ENCODE measurements at places on chromosomes 5 and 9.

GRCh38 chr9:27482709-27483108, 41.4 kb upstream of the IFNK start:
- DNase-seq: no peak

GRCh38 chr5:61815339-61815738, 483.3 kb downstream of the ZSWIM6 start:
- no peak for DNase-seq

GRCh38 chr9:109010746-109011145, 2.6 kb downstream of the CTNNAL1 start:
- peak; percentile 38 for DNase-seq

DNA sequence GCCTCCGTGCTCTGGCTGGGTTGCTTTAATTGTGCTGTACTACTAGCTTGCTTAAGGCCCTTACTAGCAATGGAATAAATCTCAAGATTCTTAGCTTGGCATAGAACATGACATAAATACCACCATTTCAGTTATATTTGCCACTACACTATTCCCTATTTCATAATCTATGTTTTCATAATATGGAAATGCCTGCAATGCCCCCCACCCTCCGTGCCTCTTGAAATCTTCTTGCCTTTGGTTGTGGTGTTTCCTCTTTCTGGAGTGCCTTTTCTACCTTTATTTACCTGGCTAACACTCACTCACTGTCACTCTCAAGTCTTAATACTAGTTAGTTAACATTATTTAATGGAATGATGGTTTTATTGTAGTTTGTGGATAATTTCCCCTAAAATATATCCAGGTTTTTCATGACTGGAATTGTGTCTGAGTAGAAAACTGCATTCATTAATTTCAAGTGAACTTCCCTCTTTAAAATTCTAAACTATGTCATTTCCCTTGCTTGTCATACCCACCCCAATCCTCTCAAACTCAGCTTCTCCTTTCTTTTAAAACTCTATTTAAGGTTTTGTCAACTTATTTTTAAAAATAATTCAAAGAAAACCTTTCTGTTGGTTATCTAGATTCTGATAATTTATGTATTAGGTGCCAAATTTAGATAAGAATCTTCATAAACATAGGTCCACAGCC, 521.7 kb upstream of the DAB2 start:
- DNase-seq: no peak

GRCh38 chr5:128674837-128675446, 136.9 kb upstream of the FBN2 start:
- peak; percentile 37 for DNase-seq

- no peak for DNase-seq
Observed at GRCh38 chr9:19785230-19785629, 3.6 kb downstream of the SLC24A2 start.

DNA sequence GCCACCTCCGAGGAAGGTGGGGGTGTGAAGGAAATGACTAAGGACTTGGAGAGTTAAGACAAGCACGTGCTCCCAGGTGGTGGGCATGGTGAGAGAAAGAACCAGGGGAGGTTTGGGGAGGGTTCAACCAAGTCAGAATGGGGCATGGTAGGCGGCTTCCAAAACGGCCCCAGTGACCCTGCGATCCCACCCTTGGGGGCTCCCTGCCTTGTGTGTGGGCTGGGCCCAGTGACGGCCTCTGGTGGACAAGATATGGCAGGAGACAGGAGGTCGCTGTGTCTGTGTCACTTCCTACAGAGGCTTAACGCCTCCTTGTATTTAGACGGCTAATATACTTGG, 51.3 kb upstream of the IRX4 start:
- DNase-seq: no peak

- no peak for DNase-seq
Observed at GRCh38 chr5:108711898-108712297, 35.8 kb upstream of the FER start.

GRCh38 chr5:143164557-143164956, 238.9 kb downstream of the NR3C1 start:
- no peak for DNase-seq

DNA sequence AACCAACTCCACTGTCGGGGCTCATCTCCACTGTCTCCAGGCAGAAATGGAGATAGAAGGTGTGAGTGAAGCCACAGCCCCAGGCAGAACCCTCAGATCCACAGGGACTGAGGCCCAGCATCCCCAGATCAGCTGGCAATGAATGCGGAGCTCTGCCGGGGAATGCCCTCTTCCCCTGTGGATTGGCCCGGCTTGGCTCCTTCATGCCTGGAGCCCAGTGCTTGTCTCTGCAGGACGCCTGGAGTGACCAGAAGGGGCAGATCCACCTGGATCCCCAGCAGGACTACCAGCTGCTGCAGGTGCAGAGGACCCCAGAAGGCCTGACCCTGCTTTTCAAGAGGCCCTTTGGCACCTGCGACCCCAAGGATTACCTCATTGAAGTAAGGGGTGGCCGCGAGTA, 3.5 kb downstream of the DBH start:
- DNase-seq: no peak

GRCh38 chr9:119667163-119667562, 297.9 kb upstream of the BRINP1 start:
- no peak for DNase-seq

DNA sequence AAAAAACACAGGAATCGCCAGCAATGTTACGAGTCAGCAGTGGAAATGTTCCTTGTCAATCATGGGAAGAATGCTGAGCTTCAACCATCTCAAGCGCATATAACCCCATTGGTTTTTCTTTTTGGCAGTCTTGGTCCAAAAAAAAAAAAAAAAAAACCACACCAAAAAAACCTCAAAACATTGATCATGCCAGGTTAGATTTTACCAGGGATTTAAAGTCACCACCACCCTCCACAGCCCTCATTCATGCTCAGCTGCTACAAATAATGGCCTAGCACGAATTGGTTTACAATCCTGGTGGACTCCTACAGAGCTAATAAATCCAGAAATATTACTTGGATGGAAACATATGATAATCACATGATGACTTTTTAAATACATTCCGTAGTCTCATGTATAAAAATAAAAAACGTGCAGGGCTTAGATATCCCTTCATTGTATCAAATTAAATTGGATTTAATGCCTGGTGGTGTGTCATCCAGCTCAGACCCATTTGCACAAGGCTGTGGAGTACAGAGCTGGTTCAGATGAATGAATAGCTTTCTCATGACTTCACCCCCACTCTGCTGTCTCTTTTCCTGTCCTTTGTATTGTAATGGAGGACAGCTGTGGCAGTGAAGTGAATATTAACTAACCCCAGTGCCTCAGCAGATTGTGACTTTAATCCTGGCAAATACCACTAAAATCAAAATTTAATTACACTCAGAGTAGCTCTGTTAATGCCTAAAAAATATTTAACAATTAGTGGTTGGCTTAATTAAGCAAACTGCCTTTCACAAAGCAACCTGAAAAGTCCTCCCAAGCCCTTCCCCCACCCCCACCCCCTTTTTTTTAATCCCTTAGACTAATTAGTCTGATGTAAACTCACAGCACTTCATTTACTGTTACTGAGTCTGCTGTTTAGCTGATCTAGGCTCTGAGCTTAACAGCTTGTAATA, 626.5 kb upstream of the ZNF608 start:
- no peak for DNase-seq

GRCh38 chr5:81756016-81756415, 5.1 kb upstream of the SSBP2 start:
- no peak for DNase-seq

- DNase-seq: no peak
Observed at GRCh38 chr5:6803981-6804550, 90.8 kb downstream of the TENT4A start.

- DNase-seq: no peak
Observed at GRCh38 chr5:15968993-15969392, 210.6 kb downstream of the MARCHF11 start.

- no peak for DNase-seq
Observed at GRCh38 chr9:109467936-109468335, 30.2 kb downstream of the PTPN3 start.

DNA sequence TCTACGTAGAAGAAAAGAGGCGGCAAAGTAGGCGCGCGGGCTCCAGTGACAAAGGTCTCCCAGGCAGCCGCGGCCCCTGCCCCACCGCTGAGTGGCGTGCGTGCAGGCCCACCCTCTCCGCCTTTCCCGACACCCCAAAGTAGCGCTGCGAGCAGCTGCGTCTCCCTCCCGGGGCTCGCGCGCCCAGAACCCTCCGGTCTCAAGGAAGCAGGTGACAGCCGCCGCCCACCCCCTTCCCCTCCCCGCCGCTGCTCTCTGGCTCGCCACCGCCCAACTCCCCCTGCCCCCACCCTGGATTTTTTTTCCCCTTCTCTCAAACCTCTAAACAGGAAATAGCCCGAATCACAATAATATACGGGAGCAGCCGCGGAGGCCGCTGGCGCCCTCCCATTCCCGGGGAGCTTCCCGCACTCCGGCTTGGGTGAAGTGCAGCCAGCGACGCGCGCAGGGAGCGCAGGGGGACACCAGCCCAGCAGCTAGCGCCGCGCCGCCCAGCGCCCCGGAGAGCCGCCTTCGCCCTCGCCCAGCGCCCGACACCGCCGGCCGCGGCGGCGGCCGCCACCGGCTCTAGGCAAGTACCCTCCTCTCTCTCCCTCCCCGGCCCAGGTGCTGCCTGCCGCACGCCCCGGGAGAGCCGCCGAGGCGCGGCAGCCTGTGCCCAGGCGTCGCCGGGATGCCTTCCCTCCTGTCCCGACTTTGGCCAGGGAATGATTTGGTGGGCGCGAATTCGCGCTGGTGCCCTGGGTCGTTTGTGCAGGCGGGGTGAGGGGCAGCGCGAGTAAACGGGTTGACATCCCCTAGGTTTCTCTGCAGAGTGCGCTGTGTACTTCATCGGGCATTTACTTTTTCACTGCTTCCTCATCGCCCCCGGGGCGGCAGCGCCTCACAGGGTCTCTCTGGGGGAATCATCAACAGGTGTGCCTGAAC, 52.7 kb upstream of the TJP2 start:
- DNase-seq: peak; percentile 9

DNA sequence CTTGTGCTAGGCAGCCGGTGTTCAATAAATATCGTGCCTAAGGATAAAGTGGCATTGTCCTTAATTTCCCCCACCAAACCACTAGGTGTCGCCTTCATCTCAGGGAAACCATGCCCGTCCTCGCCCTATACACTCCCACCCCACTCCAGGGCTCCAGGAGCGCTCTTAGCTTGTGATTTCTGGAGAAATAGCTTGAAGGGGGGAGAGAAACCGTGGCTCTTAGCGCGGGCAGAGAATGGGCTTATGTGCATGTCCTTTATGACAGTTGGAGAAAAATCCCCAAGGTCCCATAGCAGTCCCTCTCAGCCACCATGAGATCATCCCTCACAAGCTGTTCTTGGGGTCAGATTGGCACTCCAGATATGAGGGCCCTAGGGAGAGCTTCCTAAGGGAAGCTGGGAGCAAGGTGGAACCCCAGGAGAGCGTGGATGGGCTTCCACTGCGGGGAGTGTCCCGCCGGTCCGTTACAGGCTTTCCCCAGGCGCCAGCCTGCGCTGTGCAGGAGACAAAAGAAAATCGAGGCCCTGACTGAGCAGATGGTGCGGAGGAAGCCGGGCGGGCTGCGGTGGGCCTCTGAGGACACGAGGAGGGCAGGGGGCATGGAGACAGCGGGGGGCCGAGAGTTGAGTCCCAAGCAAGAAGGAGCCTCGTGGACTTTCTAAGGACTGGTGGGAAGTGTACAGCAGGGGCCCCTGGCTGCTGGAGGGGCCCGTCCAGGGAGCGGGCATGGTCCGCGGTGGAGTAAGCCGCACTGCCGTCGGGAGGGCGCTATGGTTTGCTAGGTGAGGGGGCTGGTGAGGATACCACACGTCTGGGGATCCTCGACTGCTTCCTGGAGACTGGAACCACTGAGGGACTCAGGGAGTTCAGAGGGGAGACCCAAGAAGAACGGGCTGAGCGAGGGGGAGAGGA, 750 bp upstream of the NPR2 start:
- DNase-seq: peak; percentile 36

DNA sequence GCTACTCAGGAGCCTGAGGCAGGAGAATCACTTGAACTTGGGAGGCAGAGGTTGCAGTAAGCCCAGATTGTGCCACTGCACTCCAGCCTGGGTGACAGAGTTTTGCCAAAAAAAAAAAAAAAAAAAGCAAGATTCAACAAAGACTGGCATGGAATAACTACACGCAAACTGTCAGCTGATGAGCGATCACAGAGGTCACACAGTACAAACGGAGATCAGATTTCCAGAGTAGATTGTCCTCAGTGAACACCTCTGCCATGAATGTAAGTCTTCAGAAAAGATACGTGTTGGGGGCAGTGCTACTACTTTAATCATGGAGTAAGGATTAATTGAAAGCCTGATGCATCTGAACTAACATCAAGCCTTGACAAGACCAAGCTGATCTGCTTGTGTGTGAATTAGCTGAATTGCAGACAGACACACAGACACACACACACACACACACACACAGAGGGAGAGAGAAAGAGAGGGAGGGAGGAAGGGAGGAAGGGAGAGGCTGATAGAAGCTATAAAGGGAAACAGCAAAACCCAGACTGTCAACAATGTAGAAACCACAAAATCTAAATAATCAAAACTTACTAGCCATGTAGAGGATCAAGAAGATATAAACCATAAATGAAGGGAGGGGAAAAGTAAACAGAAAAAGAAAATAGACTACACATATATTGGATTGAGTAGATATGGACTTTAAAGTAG, 222.9 kb upstream of the ZNF462 start:
- no peak for DNase-seq

DNA sequence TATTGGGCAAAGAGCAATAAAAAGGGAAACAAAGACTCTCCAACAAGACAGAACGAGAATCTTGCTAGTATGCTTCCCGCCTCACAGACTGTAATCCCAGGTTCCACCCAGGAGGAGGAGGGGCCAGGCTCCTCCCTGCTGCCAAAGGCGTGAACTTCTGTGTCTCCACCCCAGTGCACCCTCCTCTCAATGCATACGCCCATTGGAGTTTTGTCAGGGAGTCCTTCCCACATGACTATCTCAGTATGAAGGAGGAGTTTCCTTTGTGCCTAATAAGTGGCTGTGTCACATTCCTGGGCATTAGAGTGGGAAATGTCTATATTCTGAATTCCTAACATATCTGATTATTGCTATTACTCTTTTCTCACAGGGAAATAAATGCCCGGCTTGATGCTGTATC, 106.4 kb upstream of the DHFR start:
- DNase-seq: no peak

DNA sequence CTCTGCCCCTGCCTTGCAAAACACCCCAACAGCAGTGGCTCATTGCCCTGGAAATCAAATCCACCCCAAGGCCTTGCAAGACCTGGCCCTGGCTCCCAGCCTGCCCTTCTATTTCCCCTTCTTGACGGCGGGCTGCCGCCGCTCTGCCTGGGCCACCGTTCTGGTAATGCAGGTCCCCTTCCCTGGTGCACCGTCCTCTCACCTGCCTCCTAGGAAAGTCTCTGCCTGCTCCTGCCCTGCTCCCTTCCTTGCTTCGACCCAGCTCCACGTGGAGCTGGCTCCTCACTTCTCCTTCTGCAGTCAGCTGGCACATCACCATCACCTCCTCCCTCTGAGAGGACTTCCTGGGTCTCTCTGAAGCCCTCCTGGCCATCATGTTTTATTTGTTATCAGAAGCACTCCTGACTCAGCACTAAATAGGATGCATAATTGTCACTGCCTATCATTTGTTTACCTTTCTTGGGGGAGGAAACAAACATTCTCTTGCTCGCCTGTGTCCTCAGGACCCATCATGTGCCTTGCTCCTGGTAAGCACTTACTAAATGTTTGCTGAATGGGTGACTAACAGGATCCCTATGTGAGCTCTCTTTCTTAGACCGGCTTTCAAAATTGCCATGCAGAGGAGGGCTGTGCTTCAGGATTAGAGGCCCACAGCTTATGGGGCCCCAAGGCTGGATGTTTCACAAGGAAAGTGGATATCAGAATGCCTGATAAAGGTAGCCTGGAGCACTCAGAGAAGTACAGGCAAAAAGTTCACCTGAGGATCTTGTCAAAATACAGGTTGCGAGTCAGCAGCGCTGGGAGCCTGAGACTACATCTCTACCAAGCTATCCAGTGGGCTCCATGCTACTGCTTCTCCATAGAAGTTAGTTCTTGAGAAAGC, 19.6 kb upstream of the C5orf47 start:
- no peak for DNase-seq
